T-helper 17 cell (primary cell): ENCODE measurements at places on chromosomes 2 and 18. TPM values are rescaled to one million over a fixed set of nuclear protein-coding genes. Genes with fewer than 3 reads are reported as not detected.

- H3K4me3 ChIP-seq, result no peak overlapping the region
- no peaks in the 10 kb centered on the region for H3K27me3 ChIP-seq
- DNase-seq, result no peak
- H3K27ac ChIP-seq, result no peak overlapping the region
- H3K4me1 ChIP-seq, result peaks cover 29% of the 10 kb centered on the region
- H3K36me3 ChIP-seq, result peaks cover 10% of the 10 kb centered on the region
Measured at GRCh38 chr18:79422022-79422782, 26.5 kb downstream of the NFATC1 start.

Gene C1QL2
- not detected for total RNA-seq

- no peaks in the 10 kb centered on the region for H3K36me3 ChIP-seq
- H3K27ac ChIP-seq, result no peak overlapping the region
- H3K27me3 ChIP-seq, result peaks cover 8% of the 10 kb centered on the region
- no peak overlapping the region for H3K4me3 ChIP-seq
Measured at GRCh38 chr2:100012561-100012960, 129.8 kb downstream of the AFF3 start.

- no peak overlapping the region for H3K4me3 ChIP-seq
- H3K4me1 ChIP-seq, result no peaks in the 10 kb centered on the region
- no peaks in the 10 kb centered on the region for H3K27me3 ChIP-seq
- H3K27ac ChIP-seq, result no peak overlapping the region
Measured at GRCh38 chr2:75018162-75018561, 59.7 kb downstream of the POLE4 start.

Gene TIA1
- total RNA-seq, result 68.1 TPM

Gene ASXL3
- not detected for total RNA-seq

Gene LIMS3
- total RNA-seq, result not detected

Gene PSMA8
- total RNA-seq, result 0.52 TPM

Gene IL1R1
- 16.5 TPM for total RNA-seq

DNA sequence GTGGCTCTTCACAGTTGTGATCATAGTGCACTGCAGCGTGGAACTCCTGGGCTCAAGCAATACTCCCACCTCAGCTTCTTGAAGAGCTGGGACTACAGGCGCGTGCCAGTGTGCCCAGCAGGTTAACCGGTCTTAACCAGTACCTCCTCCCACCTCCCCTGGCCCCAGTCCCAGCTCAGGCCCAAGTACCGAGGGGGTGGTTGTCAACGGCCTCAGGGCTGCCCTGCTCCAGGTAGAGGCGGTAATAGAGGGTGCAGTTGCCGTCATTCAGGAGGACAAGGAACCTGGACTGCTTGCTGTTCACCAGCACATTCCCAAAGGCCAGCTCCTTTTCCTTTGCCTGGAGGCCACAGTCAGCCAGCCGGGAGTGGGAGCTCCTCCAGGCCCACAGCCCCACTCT is 19.7 kb downstream of the CFAP65 start:
- H3K27me3 ChIP-seq, result peaks cover 41% of the 10 kb centered on the region
- H3K4me1 ChIP-seq, result no peaks in the 10 kb centered on the region
- no peak for DNase-seq
- H3K27ac ChIP-seq, result no peak overlapping the region
- no peaks in the 10 kb centered on the region for H3K36me3 ChIP-seq

Gene HOXD12
- total RNA-seq, result not detected

Gene DAPL1
- not detected for total RNA-seq

DNA sequence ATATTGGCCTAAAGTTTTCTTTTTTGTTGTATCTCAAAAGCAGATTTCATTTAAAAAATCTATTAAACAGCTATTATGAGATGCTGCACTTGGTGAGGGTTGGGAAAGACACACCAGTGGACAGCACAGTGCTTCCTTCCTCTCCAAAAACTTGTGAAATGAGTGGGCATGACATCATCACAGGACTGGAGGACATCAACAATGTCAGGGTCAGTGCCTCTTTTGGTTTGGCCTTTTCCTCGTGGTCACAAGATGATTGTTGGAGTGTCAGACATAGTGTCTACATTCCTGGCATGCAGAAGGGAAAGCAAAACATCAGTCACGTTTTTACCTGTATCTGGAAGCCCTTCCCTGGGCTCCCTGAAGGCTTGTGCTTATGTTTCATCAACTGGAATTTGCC is 49.6 kb downstream of the IL1R2 start:
- peaks cover 15% of the 10 kb centered on the region for H3K4me1 ChIP-seq
- peaks cover 27% of the 10 kb centered on the region for H3K27me3 ChIP-seq
- no peak overlapping the region for H3K4me3 ChIP-seq
- no peak overlapping the region for H3K27ac ChIP-seq
- H3K36me3 ChIP-seq, result peaks cover 8% of the 10 kb centered on the region
